ENCODE measurements at places on chromosomes 7 and 10. TPM values are rescaled to one million over a fixed set of nuclear protein-coding genes. Genes with fewer than 3 reads are reported as not detected.

- DNase-seq: no peak
These were observed 367.8 kb downstream of the PPP1R3A start for GRCh38 chr7:113550966-113551365.

DLX6 gene
- polyA plus RNA-seq: not detected

ADCYAP1R1 gene
- polyA plus RNA-seq: 0.02 TPM

CYP2C8 gene
- 0.04 TPM for polyA plus RNA-seq

DNA sequence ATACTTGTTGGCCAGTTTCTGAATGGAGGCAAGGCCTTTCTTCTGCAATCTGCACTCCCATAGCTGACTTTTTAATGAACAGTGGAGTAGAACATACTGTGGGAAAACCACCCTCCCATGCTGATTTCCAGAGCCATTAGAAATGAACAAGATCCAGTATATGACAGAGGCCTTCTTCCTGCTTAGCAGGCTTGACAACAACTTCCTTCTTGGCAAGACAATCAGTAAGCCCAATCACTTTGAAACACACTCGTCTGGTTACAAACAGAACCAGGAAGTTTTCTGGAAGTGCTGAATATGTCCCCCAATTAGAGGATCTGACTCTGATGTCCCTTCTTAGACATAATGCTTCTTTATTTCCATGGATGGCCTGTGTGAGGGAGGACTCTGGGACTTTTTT, 103.4 kb downstream of the SAMD9 start:
- DNase-seq: no peak

- no peak for DNase-seq
These were observed 10.5 kb downstream of the NOD1 start for GRCh38 chr7:30468041-30468440.

- no peak for DNase-seq
These were observed 66.1 kb upstream of the FAM204A start for GRCh38 chr10:118408181-118408580.

AFAP1L2 gene
- 0.10 TPM for polyA plus RNA-seq

GRCh38 chr7:45918556-45918955, 2.5 kb downstream of the IGFBP3 start:
- DNase-seq: no peak

DNA sequence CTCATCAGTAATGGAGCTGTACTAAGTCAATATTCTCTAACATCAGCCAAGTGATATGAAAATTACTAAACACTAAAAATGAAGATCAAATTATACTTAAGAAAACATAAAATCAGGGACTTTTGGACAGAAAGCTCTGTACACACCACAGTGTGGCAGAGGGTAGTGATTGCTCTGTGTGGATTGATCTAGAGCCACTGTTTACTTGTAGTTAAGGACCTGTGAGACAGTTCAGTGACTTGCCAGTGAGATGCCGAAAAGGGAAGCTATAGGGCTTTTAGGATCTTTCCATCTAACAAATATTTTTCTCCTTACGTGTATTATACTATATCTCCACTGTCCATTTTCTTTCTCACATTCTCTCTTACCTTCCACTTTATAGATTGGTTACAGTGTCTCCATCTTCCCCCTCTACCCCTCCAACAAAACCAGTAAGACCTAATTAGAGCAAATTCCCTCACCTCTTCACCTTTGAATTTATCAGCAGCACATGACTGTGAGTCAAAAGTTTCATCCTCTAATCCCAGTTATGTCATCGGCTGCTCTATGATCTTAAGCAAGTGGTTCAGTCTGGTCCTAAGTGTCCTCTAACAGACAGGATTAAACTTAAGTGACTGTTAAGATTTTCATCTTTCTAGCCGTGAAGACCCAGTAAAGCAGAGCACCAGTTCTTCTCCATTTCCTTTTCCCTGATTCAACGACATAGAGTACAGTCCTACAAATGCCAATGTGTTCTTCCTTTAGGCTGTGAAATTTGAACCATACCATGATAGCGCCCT, 6.9 kb downstream of the PIK3CG start:
- DNase-seq: no peak

GRCh38 chr7:8005279-8005678, 36.7 kb downstream of the GLCCI1 start:
- no peak for DNase-seq

FOXP2 gene
- polyA plus RNA-seq: 0.66 TPM

KLF6 gene
- 41.8 TPM for polyA plus RNA-seq

DNA sequence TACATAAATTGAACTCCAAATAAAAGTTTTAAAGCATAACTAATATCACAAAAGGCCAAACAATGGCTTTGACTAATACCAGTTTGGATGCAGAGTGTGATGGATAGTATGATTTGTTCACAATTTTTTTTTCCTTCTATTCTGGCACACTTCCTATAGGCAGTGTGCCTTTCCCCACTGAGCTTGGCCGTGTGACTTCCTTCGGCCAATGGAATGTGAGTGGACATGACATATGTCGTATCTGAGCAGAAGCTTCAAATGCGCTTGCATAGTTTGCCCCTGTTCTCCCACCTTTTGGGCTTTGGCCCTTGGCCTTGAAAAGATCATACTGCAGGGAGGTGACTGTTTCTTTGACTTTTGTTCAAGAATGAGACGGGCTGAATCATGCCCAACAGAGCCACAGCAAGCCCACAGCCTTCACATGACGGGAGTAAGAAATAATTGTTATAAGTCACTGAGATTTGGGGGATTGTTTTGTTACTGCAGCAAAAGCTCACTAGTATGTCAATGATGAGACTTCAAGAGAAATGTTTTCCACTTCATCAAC, 279.9 kb upstream of the NEBL start:
- DNase-seq: no peak

VPS37D gene
- polyA plus RNA-seq: 3.3 TPM

DNA sequence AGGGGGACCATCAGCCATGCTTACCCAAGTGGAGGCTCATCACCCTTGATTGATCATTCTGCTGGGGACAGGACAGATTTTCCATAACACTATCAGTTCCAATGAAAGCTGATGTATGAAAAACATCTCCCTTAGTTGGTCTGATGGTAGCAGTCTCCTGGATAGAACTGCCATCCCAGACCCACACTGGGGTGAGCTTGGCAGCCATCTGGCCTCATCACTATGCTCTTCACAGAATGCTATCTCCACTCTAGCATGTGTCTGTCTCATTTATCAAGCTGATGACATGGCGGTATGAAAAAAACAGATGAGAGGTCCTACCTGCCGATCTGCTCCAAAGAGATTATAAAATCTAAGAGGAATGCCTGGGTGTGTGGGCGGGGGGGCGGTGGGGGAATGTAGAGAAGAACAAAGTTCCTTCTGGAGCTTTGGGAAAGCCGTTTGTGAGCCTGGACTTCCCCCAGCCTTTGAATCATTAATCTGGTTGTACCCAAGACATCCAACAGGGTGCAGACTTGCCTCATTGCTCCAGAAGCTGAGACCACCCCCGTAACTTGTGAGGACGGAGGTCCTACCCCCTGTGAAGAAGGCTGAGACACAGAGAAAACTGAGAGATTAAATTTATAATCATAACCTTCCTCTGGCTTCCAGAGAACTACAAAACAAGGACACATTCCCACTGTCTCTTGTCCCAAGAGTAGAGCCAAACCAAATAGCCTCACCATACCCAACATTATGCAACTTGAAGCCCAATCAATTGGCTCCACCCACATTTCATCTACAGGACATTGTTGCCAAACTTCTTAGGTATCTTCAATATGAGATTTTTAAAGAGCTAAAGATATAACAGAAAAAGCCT, 340.8 kb downstream of the KCNMA1 start:
- no peak for DNase-seq

DNA sequence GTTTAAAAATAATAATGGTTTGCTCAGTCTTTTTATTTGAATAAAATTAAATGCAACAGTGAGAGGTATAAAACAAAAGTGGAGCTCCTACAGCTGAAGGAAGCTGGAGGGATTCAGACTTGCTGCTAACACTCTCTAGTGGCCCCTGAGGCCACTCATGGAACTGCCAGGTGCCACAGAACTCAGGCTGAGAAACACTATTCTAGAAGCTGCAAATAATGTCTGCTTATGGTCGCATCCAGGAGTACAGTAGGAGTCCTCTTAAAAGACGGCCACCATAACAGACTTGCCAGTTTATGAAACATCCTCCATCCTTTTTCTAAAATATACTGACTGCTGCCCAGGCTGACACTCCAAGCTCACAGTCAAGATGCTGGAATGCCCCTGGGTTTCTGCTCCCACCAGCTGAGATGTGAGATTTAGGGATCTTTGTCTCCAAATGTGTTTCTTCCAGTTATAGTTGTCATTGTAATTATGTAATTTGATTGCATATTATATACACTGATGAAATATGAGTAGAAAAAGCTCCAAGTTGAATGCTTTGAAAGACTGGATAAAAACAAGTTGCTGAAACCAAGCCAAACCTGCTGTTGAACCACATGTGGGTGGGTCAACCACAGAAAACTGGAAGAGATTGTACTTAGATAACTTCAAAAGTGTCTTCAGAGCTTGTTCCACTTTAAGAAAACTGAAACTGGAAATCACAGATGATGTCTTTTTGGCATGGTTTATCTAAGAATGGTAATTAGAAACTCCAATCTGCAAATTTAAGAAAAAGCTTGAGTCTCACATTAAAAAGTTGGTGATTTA, 213.7 kb upstream of the AOAH start:
- no peak for DNase-seq

- DNase-seq: no peak
These were observed 137.0 kb downstream of the GLCCI1 start for GRCh38 chr7:8105449-8106095.

DNA sequence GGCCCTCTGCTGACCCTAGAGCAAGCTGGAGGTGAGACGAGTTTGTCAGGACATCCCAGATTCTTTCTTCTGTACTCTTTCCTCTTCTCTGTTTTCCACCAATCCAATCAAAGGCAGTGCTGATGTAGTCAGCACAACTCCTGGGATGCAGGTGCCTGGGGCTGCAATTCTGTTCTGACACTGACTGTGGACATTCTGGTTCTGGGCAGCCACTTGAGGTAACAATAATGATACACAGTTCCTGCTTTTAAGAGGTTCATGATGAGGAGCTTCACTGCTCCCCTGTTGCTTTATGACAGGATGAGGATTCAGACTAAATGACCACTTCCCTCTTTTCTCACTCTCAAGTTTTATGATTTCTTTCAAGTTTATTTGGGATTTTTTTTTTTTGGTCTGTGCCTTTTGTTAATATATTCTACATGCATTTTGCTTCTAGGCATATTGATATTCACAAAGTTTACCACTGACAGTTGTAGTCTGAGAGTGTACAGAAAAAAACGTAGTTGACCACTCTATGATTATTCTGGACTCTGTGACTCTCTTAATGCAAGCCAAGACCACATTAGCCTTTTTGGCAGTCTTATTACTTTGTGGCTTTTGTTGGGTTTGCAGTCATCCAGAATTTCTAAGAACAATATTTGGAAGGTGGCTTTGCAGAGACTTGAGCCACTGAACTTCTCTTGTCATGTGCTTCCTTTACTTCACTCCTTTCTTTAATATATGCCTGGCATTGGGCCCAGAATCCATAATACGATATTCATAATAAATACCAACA, 247.6 kb downstream of the AUTS2 start:
- no peak for DNase-seq

GRCh38 chr7:637826-638225, 88.7 kb upstream of the DNAAF5 start:
- DNase-seq: no peak

SPDYE11 gene
- polyA plus RNA-seq: not detected

YKT6 gene
- polyA plus RNA-seq: 132 TPM

GRCh38 chr7:144908943-144909556, 73.2 kb upstream of the TPK1 start:
- no peak for DNase-seq

GRM3 gene
- polyA plus RNA-seq: not detected

DNA sequence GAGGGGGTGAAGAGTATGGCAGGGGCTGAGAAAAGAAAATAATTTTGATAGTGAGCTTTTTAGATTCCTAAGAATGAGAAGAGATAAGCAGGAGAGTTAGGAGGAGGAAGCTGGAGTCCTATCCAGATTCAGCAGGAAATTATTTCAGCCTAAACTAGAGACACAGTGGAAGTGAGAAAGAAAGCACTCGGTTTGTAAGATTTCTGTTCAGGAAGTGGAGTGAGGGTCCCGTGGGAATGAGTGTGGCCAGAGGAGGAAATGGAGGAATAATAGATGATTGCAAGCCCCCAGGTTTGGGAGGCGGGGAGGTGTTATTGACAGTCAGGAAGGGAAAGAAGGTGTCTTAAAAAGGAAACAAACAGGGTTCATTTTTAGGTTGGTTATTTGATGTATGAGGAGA, 84.8 kb upstream of the NRP1 start:
- no peak for DNase-seq

GRCh38 chr7:127967281-127967680, 64.0 kb downstream of the LRRC4 start:
- DNase-seq: no peak

GRCh38 chr7:94908323-94909178, 1.2 kb downstream of the PPP1R9A start:
- no peak for DNase-seq

DNA sequence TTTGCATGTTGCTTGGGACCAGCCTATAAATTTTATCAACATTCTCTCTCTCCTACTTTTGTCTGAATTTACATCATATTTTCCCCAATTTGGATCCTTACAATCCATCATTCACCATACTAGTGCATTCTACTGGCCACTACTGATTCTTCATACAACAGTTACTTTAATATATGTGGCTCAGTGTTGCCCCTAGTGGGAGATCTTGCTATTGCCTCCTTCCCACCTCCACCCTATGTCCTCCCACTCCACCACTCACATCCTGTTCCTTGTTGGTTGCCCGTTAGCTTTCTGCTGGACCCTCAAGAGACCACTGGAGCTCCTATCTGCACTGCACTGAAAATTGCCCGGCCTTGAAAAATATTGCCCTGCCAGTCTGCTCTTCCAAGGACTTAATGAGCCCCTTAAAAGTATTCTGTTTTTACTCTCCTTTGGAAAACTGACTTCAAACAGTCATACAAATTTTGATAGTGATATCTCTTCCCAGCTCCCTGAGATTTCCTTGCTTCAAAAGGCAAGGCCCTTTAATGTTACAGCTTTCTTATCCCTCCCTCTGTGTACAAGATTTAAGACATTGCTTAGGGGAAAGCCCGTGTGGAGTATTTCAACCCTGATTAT, 243.2 kb upstream of the TMEM229A start:
- DNase-seq: no peak

DNA sequence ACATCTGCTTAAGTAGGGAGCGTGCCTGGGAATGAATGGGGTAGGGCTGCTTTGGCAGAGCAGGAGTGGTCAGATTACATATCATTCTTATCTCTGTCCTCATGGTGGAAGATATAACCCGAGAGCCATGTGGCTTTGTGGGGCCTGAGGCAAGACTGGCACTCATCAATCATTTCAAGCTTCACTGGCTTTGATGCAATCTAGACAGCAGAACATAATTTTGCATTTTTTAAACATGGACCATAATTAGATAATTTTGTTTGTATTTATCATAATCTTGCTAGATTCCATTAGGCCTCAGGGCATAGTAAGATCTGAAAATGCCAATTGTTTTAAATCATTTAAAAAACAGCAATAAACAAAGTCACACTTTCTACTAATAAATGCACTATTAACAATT, 480.3 kb downstream of the NXPH1 start:
- DNase-seq: no peak

- DNase-seq: no peak
These were observed 124.2 kb upstream of the MKLN1 start for GRCh38 chr7:131203291-131203976.

- no peak for DNase-seq
These were observed 27.4 kb upstream of the GRID1 start for GRCh38 chr10:86393862-86394455.

- no peak for DNase-seq
These were observed 10.0 kb downstream of the LOXL4 start for GRCh38 chr10:98257961-98258360.
